ENCODE measurements at places on chromosomes 1 and 21.

GRCh38 chr1:84107955-84108354 is 36.1 kb upstream of the PRKACB start:
- DNase-seq = no peak

DNA sequence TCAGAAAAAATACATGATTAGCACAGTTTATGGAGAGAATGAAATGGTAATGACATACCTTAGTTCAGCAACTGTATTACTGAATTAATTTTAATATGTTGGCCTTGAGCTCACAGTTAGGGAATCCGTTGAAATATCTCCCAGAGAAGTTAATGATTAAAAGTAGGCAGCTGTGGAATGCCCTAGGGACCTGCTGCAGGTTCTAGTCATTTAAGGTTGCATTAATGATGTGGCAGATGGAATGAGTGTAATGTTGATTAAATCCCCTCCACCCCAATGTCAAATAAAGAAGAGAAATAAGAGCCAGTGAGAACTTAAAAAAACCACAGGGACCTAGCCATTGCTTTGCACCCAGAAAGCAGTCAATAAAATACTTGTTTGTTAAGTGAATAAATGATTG is 40.3 kb upstream of the TRIM45 start:
- no peak for DNase-seq

GRCh38 chr1:226061068-226061840 is 1.3 kb upstream of the H3-3A start:
- DNase-seq = no peak

GRCh38 chr21:16742741-16743140 is 770.1 kb upstream of the CXADR start:
- DNase-seq = no peak

GRCh38 chr21:31848326-31848985 is 24.4 kb upstream of the HUNK start:
- DNase-seq = no peak

- DNase-seq = no peak
Measured at GRCh38 chr1:239587574-239588369, 201.4 kb downstream of the CHRM3 start.

- no peak for DNase-seq
Measured at GRCh38 chr1:35594005-35594760, 21.1 kb downstream of the TFAP2E start.

GRCh38 chr1:111911061-111911460 is 78.4 kb downstream of the KCND3 start:
- no peak for DNase-seq

GRCh38 chr1:25914074-25914995 is 8.1 kb upstream of the STMN1 start:
- no peak for DNase-seq

- DNase-seq = no peak
Measured at GRCh38 chr1:116733476-116734365, 20.5 kb upstream of the CD2 start.

- DNase-seq = no peak
Measured at GRCh38 chr1:219657186-219657585, 44.3 kb upstream of the ZC3H11B start.

GRCh38 chr21:32001390-32001789 is 128.6 kb downstream of the HUNK start:
- DNase-seq = no peak

GRCh38 chr1:202781180-202781579 is 27.0 kb downstream of the KDM5B start:
- no peak for DNase-seq

DNA sequence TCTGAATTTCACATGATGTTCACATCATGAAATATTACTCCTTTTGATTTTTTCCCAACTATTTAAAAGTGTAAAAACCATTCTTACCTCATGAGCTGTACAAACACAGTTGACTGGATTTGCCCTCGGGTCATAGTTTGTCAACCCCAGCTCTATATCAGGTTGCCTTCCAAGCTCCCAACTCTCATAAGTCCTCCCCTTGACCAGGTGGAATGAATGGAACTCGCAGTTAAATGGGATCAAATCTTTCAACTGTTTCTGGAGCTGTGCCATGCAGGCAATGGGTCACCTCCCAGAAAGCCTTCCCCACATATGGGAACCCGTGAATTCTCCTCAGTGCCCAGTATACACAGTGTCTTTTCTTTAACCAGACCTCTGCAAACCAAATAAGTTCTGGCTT is 169.8 kb upstream of the FOXD3 start:
- no peak for DNase-seq

DNA sequence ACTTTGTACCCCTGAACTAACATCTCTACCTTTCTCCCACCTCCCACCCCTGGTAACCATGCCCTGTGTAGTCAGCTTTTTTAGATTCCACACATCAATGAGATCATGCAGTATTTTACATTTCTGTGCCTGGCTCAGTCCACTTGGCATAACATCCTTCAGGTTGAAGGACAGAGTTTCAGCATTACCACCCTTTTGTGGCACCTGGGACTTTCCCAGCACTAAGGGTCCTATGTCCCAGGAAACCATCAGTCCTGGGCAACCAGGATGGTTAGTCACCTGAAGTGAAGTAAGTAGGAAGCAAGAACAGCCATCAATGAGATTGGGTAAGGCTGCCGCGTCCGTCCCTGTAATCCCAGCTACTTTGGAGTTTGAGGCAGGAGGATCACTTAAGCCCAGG is 370.6 kb downstream of the SIPA1L2 start:
- no peak for DNase-seq

GRCh38 chr1:12168451-12169160 is 1.8 kb downstream of the TNFRSF1B start:
- no peak for DNase-seq

- no peak for DNase-seq
Measured at GRCh38 chr1:2468540-2468939, 7.5 kb upstream of the PLCH2 start.
